Stimulated activated CD8-positive, alpha-beta memory T cell treated with anti-CD3 and anti-CD28 coated beads, Interleukin-7, amount 100 ng/mL, for 1 hour (primary cell): ENCODE measurements at places on chromosomes 12 and 14.

DNA sequence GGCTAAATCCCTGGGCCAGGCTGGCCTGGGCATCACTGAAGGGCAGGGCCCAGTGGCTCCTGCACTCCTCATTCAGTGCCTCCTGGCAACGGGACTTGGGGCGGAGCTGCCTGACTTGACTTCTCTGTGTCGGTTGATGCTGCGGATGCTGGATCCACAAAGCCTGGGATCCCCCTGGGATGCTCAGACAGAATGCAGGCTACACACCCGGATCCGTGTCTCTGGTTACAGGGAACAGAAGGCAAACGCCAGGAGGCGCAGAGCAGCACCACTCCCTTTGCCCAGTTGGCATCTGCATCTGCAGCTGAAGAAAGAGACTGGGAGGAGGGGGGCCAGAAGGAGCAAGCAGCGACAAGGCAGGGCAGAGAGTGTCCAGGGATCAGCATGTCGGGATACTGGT, 154.5 kb upstream of the FKBP4 start:
- no peak for DNase-seq

- no peak for DNase-seq
Measured at GRCh38 chr14:68661226-68662225, 131.3 kb downstream of the ZFP36L1 start.

- DNase-seq: no peak
Measured at GRCh38 chr12:41452838-41453407, 264.8 kb downstream of the PDZRN4 start.

- DNase-seq: no peak
Measured at GRCh38 chr12:86729739-86730138, 473.5 kb upstream of the MGAT4C start.

- no peak for DNase-seq
Measured at GRCh38 chr12:123143736-123144461, 7.0 kb downstream of the PITPNM2 start.

GRCh38 chr14:90613453-90613852, 202.8 kb downstream of the TTC7B start:
- DNase-seq: no peak

DNA sequence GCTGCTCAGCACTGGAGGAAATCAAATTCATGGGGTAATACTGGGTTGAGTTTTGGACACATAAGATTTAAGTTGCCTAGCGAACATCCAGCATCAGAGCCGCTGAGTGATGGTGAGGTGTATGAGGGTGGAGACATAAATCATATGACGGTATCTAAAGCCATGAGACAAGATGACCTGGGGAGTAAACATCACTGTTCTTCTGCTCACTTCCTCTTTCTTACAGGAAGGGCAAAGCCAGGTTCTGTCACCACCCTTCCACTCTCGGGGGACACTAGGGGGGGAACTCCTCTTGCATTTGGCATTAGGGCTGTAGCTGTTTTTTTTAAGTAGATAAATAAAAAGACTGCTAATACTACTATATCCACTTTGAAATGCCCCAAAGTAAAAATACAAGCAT, 24.0 kb downstream of the PRDM4 start:
- DNase-seq: no peak

DNA sequence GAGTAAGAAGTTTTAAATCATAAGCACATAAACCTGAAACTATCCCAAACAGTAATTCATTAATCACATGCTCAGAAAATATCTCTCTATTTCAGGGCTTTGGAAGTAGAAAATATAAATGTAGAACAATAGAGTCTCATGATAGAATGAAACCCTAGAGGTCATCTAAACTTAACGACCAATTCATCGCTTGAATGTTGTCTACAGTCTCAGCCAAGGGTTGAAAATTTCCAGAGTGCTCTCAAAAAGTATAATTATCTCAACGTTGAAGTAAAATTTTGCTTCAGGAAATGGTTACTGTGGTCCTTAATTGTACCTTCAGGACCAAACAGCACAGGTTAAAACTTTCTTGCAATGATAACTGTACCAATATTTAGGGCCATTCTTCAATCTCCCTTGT, 1053.6 kb upstream of the SEL1L start:
- no peak for DNase-seq

GRCh38 chr14:96166461-96167223, 38.0 kb upstream of the BDKRB2 start:
- no peak for DNase-seq

DNA sequence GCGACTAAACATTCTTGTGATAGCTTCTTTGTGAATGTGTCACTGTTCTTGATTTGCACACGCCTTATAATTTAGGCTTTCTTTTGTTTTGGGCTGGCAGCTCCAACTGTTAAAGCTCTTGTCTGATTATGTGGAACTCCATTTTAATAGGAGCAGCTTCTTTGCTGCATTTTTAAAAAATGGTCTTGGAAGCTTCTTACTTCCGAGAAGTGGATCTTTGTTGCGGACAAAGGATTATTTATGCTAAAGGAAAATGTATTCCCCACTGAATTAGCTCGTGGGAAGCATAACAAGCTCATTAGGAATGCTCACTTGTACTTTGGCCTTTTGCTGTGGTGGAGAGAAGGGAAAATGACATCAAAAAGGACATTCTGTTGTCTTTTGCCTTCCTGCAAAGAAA, 20.0 kb downstream of the GAS2L3 start:
- DNase-seq: no peak

- DNase-seq: no peak
Measured at GRCh38 chr12:53944209-53944608, 5.6 kb downstream of the HOXC13 start.

- DNase-seq: no peak
Measured at GRCh38 chr14:85915711-85916110, 385.8 kb downstream of the FLRT2 start.

DNA sequence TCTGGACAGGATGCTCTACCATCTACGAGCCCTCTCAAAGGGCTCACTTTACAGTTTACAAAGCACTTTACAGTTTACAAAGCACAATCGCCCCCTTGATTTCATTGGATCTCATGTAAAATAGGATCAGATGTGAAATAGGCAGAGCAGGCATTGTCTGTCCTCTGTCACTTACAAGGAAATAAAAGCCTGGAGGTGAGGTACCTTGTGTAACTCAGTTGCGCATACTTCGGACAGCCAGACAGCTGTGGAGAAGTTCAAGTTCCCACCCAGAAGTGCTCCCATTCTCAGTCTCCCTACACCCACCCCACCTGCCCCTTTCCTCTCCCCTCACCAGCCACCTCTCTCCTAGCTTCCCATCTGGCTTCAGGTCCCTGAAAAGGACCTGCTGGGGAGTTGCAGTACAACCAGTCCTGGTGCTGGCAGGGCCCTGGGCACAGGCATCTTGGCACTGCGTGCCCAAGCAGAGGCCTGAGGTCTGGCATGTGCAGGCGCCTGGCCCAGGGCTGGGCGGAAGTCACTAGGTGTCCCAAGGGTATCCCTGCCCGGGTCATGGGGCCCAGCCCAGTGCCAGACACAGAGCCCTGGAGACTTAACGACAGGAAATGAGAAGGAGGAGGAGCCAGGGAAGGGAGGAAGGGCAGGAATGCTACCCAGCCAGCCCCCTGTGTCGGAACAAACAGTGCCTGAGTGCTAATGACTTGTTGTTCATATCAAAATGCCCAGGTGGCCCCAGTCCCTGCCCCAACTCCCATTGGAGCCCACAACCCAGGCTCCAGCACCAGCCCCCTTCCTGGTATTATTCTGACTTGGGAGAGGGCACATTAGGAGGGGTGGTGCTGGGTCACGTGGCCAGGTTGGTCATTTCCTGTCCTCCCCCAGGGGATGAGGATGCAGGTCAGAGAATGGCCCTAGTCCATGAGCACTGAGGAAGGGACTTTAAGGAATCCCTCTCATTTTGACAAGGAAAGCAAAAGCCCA, 5.4 kb downstream of the RAPGEF3 start:
- DNase-seq: no peak

DNA sequence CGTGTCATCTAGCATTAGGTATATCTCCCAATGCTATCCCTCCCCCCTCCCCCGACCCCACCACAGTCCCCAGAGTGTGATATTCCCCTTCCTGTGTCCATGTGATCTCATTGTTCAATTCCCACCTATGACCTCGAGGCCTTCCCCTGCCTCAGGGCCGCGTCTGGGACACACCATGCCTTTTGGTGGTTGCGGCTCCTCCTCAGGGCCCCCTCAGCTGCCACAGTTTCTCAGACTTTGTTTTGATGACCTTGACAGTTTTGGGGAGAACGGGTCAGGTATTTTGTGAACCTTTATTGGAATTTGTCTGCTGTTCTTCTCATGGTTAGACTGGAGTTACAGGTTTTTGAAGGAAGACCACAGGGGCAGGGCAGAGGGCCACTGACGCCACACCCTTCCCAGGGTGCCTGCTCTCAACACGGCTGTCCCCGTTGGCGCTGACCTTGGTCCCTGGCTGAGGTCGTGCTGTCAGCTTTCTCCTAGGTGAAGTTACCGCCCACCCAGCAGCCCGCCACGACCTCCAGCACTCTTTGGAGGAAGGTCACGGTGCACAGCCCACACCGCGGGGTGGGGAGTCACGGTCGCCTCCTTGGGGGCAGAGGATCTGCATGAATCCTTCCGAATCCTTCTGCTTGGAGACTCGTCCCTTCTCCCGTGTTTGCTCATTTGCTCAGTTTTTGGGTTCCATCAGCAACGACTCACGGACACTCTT, 130.5 kb downstream of the KIF26A start:
- no peak for DNase-seq

DNA sequence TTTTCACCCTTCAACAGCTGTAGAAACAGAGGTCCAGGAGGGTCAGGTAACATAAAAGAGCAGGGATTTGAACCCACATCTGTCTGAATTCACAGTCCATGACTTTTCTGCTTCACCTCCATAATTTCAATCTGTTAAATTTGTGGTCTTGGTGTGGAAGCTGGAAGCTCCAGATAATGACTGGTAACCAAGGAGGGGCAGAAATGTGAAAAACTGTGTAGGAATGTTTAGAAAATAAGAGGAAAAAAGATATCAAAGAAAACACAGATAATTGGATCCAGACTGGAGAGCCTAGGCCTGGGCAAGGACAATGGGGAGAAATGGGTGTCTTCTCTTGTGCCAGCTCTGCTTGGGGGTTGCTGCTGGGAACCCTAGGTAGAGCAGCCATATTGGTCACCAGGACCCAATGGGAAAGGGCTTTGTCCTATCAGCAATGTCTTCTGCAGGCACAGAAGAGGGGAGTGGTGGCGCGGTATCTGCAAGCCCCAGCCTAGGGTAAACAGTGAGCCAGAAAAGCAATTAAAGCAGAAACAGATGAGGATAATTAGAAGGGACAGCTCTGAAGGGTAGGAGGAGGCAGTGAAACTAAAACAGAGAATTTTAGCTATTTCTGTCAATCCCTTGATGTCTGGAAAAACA, 54.3 kb upstream of the CCDC91 start:
- DNase-seq: no peak

DNA sequence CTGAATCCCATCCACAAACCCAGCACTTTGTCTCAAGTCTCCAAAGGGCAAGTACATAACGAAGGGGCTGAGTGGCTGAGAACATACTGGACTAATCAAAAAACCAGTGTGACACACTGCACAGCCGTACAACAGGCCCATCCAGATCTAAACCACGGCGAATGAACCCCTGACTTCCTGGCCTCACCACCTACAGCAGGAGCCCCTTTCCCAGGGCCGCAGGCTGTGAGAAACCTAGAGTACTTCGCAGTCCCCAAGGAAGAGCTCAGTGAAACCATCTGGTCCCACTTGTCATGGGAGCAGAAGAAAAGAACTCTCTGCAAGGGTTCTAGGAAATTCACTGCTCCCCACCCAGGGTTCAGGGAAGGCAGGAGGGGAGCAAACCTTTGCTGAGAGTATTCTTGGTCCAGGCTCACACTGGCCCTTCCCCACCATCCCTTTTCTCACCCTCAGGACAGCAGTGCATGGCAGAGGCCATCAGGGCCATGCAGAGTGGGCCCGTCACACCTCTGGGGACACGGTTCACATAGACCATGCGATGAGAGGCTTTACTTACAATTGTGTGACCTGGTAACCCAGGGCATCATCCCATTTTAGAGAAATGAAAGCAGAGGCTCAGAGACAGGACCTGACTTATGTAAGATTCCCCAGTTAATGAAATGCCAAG, 192.8 kb downstream of the BCL11B start:
- no peak for DNase-seq

DNA sequence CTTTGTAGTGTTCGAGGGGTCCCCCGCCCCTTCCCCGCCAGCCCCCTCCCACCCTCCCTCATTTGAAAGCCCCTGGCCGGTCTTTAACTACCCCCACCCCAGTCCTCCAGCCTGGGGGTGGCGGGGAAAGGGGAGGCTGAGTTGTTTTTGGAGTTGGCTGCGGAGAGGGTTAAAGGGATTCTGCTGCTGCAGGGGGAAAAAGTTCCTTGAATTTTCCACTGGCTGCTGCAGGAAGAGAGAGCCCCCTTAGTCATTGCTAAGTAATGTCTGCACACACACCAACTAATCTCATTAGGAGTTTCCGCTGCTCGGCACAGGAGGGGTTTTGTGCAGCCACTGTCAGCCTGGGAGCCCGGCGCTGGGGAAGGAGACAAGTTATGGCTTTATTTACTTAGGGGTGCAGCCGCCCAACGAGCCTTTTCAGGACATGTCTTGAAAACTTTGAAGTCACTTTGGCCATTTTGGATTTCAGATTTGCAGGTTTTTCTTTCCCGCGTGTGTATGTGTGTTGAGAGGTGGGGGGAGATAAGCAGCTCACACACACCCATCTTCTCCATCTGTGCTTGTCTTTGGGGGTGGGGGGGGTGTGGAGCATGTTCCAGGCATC, 1.8 kb downstream of the ELK3 start:
- DNase-seq: no peak

DNA sequence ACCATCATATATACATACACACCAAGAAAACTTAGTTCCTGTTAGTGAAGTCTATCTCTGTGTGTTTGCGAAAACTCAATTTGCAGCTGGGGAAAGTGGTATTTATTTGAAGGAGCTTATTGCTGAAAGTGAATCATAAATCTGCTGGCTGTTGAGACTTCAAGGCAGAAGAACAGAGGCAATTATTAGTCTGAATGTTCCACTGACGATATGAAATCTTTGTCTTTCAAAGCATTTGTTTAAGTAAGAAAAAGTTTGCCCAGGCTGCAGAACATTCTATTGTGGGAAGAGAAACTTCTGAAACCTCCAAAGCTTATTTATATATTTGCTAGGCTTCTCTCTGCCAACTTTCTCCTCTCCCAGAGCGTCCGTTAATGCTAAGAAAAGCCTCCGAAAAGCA, 255.7 kb upstream of the TMPO start:
- no peak for DNase-seq

DNA sequence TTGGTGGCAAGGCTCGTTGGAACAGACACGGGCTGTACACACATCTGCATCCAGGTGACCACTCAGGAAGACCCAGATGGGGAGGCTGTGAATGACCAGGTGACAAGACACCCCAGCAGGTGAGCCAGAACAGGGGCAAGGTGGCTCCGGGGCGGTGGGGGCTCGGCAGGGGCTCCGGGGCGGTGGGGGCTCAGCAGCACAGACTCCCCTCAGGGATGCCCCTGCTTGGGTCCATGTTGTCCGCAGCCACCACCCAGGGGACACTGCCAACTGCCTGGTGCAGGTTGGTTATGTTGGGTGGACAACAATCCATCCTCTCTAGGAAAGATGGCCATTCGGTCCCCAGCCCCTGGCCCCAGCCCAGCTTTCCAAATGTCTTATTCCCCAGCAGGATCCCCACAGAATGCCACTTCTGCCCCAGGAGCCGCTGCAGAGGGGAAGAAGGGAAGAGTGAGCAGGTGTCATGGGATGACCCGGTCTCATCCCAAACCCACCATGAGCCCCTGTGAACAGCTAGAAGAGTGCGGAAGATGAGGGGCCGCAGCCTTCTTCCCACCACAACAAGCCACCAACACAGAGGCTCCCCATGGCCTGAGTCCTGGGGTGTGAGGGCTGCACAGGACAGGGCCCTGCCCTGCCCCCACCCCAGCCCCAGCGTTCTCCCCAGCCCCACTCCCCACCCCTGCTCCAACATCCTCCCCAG, 31.4 kb upstream of the C14orf180 start:
- no peak for DNase-seq
